HFFc6 (cell line): ENCODE measurements at places on chromosomes 2 and 18. TPM values are rescaled to one million over a fixed set of nuclear protein-coding genes. Genes with fewer than 3 reads are reported as not detected.

- H3K4me3 ChIP-seq, result no peak overlapping the region
- H3K27ac ChIP-seq, result no peak overlapping the region
- no peaks in the 10 kb centered on the region for H3K36me3 ChIP-seq
- peak; percentile 4 for DNase-seq
- H3K27me3 ChIP-seq, result 0 out of 2 replicates have a peak, but pooled peaks cover 2% of the 10 kb centered on the region
Measured at GRCh38 chr2:220162320-220162719, 534.9 kb downstream of the SLC4A3 start.

GRCh38 chr2:55431982-55432627, 12.4 kb upstream of the CCDC88A start:
- H3K36me3 ChIP-seq, result no peaks in the 10 kb centered on the region
- no peak overlapping the region for H3K4me3 ChIP-seq
- peaks cover 25% of the 10 kb centered on the region for H3K4me1 ChIP-seq
- no peaks in the 10 kb centered on the region for H3K27me3 ChIP-seq
- DNase-seq, result peak; percentile 34
- H3K27ac ChIP-seq, result no peak overlapping the region

DNA sequence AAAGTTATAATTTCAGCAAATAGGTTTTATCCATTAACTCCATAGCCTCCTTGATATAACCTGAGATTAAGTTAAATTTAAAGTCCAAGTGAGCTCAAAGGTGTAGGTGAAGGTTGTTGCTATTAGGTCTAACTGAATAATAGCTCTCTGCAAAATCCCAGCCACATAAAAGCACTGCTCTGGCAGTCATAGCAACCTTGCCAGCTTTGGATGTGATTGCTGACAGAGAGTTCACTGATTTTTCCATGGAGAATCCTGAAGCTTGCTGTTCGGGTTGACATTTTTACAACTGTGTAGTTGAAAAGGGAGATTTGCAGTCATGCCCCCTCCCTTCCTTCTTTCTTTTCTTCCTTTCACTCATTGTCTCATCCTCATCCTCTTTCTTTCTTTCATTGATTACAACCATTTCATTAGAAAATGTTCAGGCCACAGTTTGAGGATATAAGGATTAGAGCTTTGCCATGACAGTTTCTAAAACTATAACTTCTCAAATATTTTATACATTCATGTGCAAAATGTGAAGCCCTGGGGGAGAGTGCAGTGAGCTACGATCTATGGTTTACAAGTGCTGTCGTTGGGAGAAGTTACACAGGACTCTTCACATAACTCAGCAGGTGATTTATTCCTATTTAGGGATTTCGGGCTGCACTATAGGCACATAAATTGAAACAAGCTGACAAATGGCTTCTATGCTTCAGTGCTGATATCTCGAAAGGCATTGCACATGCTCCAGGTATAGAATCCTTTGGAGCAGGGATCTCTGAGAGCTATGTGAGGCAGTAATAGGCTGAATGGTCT, 193.8 kb downstream of the LRRTM4 start:
- DNase-seq, result no peak
- no peaks in the 10 kb centered on the region for H3K4me1 ChIP-seq
- no peak overlapping the region for H3K4me3 ChIP-seq

The MOGAT1 gene
- not detected in 3 replicates for total RNA-seq

The IL18RAP gene
- not detected in 2 replicates for total RNA-seq
